ENCODE measurements at places on chromosomes 7 and 10. TPM values are rescaled to one million over a fixed set of nuclear protein-coding genes. Genes with fewer than 3 reads are reported as not detected.

FXYD4 gene
- not detected for total RNA-seq

CALY gene
- total RNA-seq, result not detected

GRCh38 chr7:47485640-47486435 is 96.1 kb downstream of the TNS3 start:
- peaks cover 4% of the 10 kb centered on the region for H3K36me3 ChIP-seq
- no peak overlapping the region for H3K27ac ChIP-seq
- DNase-seq, result no peak

DNA sequence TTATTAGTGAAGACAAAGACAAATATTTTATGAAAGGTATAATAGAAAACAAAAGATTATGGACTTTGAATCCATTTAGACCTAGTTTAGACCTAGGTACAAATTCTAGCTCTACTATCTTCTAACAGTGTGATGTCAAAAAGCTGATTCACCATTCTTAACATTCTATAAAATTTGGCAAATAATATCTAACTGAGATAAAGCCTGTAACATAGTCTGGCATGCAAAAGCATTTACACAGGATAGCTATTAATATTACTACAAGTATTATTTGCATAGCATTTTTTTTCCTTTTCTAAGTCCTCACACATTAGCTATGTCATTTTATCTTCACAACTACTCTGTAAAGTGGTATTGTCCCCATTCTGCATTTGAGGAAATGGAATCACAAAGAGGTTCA is 179.6 kb upstream of the LRRTM3 start:
- no peak overlapping the region for H3K27ac ChIP-seq
- H3K4me3 ChIP-seq, result no peak overlapping the region
- H3K36me3 ChIP-seq, result no peaks in the 10 kb centered on the region
- no peaks in the 10 kb centered on the region for H3K4me1 ChIP-seq
- H3K27me3 ChIP-seq, result no peaks in the 10 kb centered on the region
- no peak for DNase-seq

DNA sequence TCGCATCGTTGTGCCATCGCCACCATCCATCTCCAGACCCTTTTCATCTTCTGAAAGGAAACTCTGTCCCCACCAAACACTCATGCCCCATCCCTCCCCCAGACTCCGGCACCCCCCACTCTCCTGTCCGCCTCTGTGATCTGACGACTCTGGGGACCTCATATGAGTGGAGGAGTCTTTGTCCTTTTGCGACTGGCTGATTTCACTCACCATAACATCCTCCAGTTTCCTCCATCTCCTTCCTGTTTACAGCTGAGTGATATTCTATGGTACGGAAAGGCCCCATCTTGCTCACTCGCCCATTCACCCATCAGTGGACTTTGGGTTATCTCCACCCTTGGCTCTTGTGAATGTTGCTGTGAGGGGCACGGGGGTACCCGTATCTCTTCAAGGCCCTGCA is 11.8 kb upstream of the INSIG1 start:
- no peaks in the 10 kb centered on the region for H3K27me3 ChIP-seq
- no peak overlapping the region for H3K27ac ChIP-seq
- peak overlapping the region; percentile 20 for H3K4me3 ChIP-seq
- peak; percentile 41 for DNase-seq
- no peaks in the 10 kb centered on the region for H3K36me3 ChIP-seq

DNA sequence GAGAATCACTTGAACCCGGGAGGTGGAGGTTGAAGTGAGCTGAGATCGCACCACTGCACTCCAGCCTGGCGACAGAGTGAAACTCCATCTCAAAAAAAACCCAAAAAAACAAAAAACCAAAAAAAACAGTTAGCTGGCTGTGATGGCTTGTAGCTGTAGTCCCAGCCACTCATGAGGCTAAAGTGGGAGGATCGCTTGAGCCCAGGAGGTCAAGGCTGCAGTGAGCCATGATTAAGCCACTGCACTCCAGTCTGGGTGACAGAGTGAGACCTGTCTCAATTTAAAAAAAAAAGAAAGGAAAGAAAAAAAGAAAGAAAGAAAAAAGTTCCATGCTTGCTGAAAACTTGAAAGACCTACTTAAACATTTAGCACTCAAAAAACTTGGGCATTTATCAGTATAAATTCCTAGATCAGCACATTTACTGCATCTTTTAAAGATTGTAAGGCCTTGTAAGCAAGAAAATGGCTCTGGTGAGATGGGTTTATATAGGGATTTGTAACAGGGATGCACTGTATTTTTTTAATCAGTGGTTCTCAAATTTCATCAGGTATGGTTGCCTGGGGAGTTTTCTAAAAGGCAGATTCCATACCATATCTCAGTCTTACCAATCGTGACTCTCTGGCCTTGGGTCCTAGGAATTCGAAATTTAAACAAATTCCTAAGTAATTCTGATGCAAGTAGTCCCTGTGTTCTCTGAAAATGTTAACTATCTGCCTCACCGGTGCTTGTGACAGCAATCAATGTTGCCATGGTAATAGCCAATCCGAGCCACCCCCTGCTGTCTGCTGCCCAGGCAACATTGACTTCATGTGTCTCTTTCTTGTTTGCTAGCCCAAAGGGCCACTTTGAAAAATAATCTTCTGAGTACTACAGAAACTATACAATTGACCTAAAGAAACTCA is 11.5 kb upstream of the NT5C2 start:
- H3K4me3 ChIP-seq, result no peak overlapping the region
- H3K36me3 ChIP-seq, result no peaks in the 10 kb centered on the region
- H3K27ac ChIP-seq, result no peak overlapping the region
- no peaks in the 10 kb centered on the region for H3K27me3 ChIP-seq
- DNase-seq, result no peak

DNA sequence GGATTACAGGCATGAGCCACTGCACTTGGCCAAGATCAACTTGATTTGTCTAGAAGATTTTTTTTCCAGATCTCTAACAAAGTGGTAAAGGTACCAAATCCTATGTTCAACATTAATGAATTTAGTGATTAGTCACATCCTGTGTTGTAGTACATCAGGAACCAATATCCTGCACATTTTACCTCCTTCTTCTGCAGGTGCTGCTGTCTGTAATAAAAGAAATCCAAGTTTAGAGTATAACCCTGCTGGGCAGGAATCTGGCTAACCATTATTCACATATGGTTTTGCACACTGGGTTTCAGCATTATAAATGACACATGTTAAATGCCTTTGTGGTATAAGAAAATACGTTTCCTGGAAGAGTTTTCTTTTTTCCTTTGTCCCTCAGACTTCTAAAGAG is 10.8 kb downstream of the PARD3 start:
- no peaks in the 10 kb centered on the region for H3K27me3 ChIP-seq
- no peak for DNase-seq
- no peak overlapping the region for H3K4me3 ChIP-seq

DNA sequence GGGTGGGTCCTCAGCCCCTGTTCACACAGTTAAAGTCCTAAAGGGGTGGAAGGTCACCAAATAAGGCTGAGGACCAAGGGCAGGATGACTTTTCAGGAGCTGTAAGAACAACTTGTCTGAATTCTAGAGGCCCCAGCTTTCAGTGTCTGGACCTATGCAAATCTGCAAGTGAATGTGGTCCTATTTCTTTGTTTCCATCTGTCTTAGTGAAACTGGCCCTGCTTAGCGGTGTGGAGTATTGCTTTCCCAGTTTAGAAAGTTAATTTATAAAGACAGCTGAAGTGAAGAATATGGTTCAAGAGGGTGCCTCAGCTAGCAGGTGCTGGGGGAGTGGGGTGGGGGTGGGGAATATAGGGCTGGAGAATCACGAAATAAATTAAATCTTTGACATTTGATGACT is 40.1 kb downstream of the HHEX start:
- DNase-seq, result peak; percentile 35
- no peak overlapping the region for H3K27ac ChIP-seq
- no peak overlapping the region for H3K4me3 ChIP-seq
- peaks cover 41% of the 10 kb centered on the region for H3K4me1 ChIP-seq

- no peak for DNase-seq
- no peak overlapping the region for H3K4me3 ChIP-seq
- H3K36me3 ChIP-seq, result peaks cover 3% of the 10 kb centered on the region
- no peaks in the 10 kb centered on the region for H3K27me3 ChIP-seq
- H3K27ac ChIP-seq, result no peak overlapping the region
- H3K4me1 ChIP-seq, result no peaks in the 10 kb centered on the region
Measured at GRCh38 chr7:28104041-28104541, 76.5 kb downstream of the JAZF1 start.

DNA sequence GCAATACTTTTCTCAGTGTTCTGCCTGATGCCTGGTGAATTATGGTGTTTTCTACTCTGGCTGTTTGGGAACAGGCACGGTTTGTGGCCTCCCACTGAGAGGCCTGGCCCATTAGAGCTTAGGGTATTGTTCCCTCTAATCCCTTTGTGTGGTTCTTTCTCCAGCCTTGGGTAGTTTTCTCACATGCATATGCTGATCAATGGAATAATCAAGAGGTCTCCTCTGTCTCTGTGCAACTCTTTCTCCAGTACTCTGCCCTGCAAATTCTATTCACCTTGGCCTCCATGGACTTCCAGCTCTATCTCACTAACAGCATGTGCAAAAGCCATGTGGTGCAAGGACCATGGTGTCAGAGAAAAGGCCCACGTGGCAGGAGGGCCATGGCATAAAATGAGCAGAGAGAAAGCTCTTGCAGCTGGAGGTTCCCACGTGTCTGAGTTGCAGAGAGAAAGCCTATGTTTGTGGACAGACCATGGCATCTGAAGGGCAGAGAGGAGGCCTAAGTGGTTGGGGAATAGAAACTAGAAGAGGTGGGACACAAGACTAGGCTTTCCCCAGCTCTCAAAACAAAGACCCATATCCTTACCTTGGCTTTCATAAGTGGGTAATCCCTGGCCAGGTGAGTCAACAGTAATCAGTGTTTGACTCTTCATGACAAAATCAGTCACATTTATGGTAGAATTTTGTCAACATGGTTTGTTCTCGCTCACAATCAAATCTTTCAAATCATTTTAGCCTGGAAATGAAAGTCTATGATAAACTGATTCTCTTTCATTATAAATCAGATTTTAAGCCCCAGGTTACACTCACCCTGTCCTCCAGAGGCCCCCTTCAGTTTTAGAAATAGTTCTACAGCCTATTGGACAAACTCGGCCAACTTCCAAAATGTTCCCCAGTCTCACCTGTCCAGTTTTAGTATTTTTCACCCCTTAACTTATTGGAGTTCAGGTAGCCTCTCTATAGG is 17.3 kb downstream of the OPALIN start:
- no peaks in the 10 kb centered on the region for H3K27me3 ChIP-seq
- DNase-seq, result no peak
- H3K4me3 ChIP-seq, result no peak overlapping the region
- H3K36me3 ChIP-seq, result no peaks in the 10 kb centered on the region

DNA sequence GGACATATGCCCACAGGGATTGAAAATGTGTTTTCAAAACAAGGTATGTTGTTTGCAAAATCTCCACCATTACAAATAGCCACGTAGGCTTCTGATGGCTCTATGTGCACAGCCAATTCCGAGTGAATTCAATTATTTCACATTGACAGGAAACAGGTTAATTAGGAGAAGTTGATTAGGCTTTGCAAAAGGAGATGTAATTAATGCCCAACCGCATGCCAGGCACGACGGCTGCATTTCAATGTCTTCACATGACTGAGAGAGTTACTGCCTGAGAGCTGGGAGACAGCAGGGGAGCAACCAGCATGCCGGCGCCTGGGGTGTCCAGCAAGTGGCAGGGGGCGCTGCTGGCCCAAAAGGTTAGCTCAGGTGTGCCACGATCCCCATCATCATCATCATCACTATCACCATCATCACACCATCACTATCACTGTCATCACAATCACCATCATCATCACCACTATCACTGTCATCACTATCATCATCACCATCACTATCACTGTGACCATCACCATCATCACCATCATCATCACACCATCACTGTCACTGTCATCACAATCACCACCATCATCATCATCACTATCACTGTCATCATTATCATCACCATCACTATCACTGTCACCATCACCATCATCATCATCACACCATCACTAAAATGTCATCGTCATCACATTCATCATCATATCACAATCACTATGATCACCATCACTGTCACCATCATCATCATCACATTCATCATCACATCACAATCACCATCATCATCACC is 30.2 kb downstream of the PWWP2B start:
- H3K27me3 ChIP-seq, result no peaks in the 10 kb centered on the region
- DNase-seq, result no peak
- H3K36me3 ChIP-seq, result no peaks in the 10 kb centered on the region

DNA sequence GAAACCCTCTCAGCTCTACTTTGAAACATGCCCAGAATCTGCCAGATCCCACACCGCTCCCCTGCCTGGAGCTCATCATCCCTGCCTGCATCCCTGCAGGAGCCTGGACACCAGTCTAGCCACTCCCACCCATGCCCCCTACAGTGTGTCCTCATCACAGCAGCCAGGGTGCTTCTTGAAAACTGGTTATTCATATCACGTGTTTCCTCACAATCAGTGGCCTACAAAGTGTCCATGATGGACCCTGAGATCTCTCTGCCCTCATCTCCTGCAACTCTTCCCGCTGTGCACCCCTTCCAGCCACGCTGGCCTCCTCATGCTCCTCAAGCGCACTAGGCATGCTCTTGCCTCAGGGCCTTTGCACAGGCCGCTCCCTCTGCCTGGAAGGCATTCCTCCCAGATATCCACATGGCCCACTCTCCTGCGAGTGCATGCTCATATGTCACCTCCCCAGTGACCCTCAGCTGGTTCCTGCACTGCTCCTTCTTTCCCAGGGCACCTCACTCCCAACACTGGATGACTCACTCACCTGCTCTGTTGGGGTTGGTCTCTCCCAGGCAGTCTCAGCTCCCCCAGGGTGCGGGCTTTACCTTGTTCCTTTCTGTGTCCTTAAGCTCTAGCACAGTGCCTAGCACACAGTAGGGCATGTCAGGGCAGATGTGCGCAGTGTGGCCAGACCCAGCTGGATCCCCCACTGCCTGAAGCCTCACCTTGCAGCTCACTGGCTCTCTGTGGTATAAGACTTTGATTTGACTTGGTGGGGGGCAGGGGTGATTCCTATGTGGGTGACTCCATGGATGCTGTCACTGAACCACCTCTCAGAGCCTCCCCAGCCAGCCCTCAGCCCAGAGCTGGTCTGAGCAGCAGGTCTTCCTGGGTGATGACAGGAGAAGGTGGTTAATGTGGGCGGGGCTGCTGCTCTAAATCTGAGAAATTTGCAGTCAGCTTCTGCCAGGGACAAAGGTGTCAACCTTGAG is 37.3 kb downstream of the CDH23 start:
- no peaks in the 10 kb centered on the region for H3K27me3 ChIP-seq
- H3K4me1 ChIP-seq, result no peaks in the 10 kb centered on the region
- DNase-seq, result no peak
- H3K4me3 ChIP-seq, result no peak overlapping the region
- H3K36me3 ChIP-seq, result no peaks in the 10 kb centered on the region

DNA sequence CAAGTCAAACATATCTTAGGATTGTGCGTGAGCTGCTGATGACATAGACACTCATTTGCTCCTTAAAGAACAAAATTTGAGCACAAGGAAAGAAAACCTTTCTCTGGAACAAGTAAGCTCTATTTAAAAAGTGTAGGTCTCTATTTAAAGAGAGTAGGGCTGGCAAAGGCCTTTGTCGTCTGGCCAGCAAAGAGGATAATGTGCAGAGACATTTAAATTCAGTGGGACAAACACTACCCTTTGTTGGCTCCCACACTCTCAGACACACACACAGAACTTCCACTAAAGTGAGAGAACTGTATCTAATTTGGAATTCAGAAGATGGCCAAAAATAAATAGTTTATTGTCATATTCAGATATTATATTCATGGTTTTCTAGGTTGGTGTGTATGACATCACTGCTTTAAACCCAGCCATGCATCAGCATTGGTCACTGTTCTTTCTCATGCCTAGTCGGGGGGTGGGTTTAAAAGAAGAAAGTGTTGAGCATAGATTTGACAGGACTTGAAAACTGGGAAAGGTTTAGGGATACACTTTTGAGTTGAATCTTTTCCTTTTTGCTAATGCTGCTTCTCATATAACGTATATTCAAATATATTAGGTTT is 49.5 kb upstream of the HDAC9 start:
- H3K4me3 ChIP-seq, result no peak overlapping the region
- H3K27ac ChIP-seq, result no peak overlapping the region
- H3K27me3 ChIP-seq, result no peaks in the 10 kb centered on the region

All from B cell (primary cell).